CD8-positive, alpha-beta memory T cell (primary cell): ENCODE measurements at places on chromosomes 6 and 20. TPM values are rescaled to one million over a fixed set of nuclear protein-coding genes. Genes with fewer than 3 reads are reported as not detected.

SLC32A1 gene
- not detected for total RNA-seq

BMP2 gene
- total RNA-seq: not detected

GRCh38 chr6:90148867-90149266, 147.8 kb downstream of the BACH2 start:
- no peak for DNase-seq

DNA sequence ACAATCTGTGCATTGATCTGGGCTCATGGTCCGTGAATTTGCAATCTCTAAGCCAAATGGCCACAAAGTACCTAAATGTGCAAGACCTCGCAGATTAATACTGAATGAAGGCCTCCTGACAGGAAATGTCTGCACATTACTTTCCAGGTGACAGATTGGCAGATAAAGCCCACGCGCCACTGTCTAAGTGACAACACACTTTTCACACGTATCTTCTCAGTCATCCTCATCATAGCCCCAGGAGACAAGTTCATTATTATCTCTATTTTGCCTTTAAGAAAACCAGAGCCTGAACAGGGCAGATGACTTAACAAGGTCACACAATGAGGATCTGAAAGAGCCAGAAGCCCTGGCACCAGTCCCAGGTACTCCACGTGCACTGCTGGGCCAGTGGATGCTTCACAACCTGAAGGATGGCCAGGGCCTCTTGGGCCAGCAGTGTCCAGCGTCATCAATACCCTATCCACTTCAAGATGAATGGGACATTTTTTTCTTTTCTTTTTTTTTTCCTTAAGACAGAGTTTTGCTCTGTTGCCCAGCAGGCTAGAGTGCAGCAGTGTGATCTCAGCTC, 266.3 kb downstream of the PTPRT start:
- no peak for DNase-seq

DNA sequence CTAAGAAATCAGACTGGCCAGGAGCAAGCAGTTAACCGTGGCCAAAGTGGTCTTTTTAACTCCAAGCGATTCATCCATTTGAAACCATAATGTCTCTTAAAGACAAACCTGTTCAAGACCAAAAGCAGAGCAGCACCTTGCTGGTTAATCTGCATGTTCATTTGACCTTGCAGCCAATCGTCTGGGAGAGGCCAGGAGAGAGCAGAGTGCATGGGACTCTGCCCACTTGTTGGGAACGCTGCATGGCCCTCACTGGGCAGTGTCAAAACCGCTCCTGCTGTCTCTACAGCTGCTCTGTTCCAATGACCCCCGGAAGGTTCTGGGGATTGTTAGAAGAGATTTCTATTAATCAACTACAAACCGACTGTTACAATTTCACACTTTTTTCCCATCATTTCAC, 79.6 kb downstream of the OLIG3 start:
- no peak for DNase-seq

DNA sequence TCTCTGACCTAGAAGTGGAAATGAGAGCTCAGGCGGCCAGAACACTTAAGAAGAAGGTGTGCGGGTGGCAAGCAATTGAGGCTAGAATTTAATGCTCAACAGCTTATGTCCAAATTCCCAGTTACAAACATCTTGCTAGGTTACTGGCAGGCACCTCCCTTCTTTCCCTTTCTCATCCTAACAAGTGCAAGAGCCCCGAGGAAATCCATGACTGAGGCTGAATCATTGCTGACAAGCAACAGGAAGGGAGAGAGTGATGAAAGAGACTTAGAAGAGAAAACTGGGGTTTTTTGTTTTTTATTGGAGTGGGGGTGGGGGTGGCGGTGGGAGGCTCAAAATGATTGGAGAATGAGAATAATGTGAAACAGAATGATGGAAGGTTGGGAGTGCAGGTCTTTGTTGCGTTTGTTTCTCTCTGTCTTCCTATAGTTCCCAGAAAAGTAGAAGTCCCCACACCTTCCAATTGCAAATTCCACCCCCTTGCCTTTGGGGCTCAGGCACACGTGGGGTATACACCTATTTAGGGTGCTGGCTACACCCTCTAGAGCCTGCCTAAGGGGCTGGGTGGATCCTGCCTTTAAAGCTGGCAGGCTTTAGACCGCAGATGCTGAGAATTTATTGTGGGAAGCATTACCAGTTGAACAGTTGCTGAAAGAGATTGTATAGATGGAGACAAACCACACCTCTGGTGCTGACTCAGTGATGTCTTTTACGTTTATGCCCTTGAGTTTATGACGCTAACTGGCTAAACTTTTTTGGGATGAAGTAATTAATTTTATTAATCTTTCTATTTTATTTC, 1.4 kb downstream of the FAM83B start:
- no peak for DNase-seq

DNA sequence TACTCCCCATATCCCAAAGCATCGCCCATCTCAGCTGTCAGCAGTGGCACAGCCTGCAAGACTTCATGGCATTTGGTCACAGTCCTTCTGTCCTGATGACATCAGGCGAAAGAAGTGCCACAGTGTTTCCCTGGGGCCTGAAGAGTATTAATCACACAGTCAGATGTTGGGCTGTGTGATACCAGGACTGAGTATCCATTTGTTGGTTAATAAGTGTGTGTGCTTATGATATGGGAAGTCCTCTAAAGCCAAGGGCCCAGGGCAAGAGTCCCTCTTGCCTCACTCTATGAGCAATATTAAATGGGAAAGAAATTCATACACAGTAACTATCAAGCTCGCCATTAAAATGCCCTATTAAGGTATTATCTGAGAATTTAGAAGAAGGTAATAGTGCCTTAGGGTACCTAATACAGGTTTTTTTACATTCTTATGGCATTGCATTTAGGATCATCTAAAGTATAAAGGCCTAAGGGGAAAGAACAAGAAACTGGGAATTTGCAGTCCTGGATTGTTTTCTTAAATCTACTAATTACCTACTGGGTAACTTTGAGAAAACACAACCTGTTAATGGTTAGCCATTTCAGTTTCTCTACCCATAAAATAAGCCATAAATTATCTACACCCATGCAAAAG, 204.1 kb upstream of the PREP start:
- DNase-seq: no peak
